Cerebellar nuclear complex (tissue), 1 donor: ENCODE measurements at places on chromosomes 7 and 10.

- DNase-seq = no peak
Measured at GRCh38 chr10:100382553-100382952, 35.5 kb downstream of the SCD start.

- no peak for DNase-seq
Measured at GRCh38 chr7:123823898-123824753, 20.8 kb upstream of the HYAL4 start.

DNA sequence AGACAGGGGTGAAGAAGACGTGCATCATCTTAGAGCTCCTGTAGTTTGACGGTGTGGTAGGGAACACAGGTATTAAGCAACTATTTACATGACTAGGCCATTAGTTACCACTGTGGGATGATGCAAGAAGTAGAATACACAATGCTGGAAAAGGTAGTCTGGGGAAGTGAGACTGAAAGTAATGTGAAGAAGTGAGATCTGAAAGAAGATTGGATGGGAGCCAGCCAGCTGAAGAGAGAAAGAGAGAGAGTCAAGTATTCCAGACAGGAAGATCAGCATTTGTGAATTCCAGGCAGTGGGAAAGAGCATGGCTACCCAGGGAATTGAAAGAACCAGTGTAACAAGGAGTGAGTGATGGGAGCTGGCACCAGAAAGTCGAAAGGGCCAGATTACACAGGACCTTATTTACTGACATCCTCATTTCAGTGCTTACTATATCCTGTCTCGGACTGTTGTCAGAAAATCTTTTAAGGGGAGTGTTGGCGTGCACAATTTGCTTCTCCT is 4.0 kb upstream of the CFAP58 start:
- DNase-seq = no peak

DNA sequence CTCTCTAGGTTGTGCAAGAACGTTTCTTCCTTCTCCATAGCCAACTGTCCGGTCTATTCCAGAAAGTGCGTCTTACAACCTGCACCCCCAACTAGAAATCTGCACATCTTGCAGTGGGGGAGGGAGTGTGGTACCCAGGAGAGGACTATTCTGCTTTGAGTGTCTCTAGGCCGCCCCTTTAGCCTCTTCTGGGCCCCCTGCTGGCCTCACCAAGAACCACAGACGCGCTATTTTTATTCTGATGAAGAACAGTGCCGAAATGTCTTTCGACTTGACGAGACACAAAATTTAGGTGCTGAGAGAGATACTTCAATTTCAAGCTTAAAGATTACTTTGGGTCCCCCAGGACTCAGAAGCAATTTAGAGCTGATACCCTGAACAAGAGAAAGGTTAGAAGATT is 1.0 kb downstream of the CNPY1 start:
- DNase-seq = no peak

GRCh38 chr10:80447436-80448190 is 6.5 kb upstream of the TSPAN14 start:
- no peak for DNase-seq

DNA sequence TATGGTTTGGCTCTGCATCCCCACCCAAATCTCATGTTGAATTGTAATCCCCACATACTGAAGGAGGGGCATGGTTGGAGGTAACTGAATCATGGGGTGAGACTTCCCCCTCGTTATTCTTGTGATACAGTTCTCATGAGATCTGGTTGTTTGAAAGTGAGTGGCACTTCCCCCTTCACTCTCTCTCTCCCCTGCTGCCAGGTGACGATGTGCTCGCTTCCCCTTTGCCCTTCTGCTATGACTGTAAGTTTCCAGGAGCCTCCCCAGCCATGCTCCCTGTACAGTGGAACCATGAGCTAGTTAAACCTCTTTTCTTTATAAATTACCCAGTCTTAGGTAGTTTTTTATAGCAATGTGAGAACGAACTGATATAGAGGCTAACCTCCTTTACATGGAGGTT is 16.6 kb downstream of the PLPP4 start:
- DNase-seq = no peak

GRCh38 chr7:122686360-122686878 is 12.5 kb downstream of the RNF133 start:
- no peak for DNase-seq

- no peak for DNase-seq
Measured at GRCh38 chr10:119211625-119212441, 4.5 kb downstream of the GRK5 start.

DNA sequence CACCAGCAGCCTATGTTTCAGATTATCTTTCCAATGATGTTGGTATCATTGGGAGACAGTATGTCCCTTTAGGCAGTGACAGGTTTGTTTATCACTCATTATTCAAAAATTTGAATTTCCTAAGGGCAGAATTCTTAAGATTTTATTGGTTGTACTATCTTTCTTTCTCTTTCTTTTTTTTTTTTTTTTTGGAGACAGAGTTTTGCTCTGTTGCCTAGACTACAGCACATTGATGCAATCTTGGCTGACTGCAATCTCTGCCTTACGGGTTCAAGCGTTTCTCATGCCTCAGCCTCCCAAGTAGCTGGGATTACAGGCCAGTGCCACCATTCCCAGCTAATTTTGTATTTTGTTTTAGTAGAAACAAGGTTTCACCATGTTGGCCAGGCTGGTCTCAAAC is 111.2 kb downstream of the PON1 start:
- no peak for DNase-seq
